ENCODE measurements at places on chromosomes 3 and 15.

DNA sequence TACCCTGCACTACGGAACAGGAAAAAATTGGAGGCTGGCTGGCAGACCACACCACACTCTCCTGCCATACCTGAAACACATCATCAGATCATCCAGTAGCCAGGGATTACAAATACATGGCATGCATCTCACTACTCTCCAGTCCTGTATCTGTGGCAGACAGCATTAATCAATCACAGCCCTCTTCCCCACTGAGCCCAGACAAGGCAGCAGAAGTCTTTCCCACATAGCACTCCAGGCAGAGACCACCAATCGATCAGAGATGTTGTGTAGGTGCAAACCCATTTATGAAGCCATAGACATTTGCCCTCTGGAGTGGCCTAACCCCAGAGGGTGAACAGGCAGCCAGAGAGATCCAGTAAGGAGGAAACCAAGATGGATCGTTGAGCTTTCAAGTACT is 410.9 kb upstream of the PROK2 start:
- DNase-seq: no peak

- DNase-seq: peak; percentile 72
These were observed at the start of gene CMTM7 for GRCh38 chr3:32391643-32392535. Gene CMTM7, plus strand, starts transcription at chr3:32391853. Its CDS starts 54 bp downstream, at chr3:32391907.

DNA sequence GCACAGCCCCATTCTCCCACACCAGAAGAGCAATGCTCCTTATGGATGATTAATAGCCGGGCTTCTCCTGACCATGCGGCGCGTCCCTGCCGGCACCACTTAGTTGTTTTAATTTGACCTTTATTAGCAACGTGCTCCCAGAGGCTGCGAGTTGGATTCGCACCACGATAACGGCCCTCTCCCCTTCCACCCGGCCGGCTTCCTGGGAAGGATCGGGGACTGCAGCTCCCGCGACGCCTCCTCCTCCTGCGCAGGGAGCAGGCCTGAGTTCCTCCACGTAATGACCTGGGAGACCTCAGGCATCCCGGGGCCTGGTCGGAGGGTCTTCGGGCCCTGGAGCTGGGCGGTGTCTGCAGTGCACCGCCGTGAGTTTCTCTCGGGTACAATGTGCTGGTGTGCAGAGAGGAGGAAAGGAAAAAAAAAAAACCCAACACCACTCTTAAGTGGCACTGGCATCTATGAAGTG is 243.3 kb upstream of the TOPAZ1 start:
- DNase-seq: peak; percentile 40

DNA sequence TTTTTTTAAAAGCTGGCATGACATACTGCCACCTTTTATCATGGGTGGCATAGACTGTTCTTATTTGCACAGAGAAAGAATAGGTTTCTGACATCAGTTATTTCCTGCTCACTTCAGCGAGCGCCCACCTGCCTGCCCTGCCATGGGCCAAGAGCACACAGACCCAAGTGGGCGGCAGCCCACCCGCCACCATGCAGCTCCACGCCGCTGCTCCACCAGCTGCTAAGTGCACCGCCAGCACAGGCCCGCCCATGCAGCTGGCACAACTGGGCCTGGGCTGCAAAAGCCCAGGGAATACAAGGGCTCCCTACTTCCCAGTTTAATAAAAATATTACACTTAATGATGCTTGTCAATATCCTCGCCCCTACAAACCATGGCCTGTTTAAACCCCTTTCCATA is 15.4 kb downstream of the ZNF148 start:
- no peak for DNase-seq

DNA sequence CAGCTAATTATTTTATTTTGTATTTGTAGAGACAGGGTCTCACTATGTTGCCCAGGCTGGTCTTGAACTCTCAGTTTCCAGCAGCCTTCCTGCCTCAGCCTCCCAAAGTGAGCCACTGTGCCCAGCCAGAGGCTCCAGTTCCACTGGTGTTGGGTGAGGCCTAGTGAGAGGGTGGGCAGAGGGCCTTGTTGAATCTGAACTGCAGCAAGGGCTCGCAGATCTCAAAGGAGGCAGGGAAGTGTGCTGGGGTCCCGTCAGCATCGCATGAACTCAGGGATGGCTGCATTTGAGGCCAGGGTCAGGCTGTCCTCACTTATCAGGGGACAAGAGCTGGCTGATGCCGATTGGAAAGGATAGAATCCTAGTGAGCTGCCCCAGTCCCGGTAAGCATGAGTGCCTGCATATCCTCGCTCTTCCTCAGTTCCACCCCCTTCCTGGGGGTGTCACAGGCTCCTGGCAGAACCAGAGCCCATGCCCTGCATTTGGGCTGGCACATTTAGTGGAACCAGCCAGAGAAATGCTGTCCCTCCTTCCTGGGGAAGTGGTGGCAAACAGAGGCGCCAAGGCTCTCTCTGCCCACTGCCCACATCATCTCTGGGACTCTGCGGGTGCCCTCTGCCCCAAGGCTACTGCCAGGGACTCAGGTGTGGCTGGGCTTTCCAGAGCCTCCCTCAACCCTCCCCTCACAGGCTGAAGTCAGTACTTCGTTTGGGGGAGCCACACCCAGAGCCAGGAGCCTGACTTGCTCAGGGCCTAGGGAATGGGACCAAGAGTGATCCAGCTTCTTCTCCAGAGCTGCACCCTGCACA is 24.1 kb downstream of the ALS2CL start:
- DNase-seq: peak; percentile 7

Measured in WTC11 (cell line).